Right atrium auricular region (tissue), 2 donors: ENCODE measurements at places on chromosomes 12 and 14. TPM values are rescaled to one million over a fixed set of nuclear protein-coding genes. Genes with fewer than 3 reads are reported as not detected.

The IAPP gene
- not detected for total RNA-seq

The DIO2 gene
- total RNA-seq: 7.3 TPM

DNA sequence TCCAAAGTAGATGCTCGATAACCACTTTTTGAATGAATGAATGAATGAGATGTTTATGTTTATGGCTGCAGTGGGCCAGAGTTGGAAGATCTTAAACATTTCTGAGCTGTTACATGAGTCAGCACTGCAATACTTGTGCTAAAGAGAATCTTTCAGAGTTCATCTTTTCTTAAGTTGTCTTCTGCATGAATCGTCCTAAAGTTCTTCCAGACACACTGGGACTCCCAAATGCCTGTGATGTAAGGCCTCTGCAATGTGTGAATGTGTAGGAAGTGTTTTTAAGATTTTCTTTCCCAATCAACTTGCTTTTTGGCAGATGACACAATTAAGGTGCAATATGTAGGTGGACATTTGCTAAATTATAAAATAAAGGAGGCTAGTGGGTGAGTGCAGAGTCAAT lies 50.3 kb upstream of the TRIM9 start:
- no peak for DNase-seq

The MYF6 gene
- total RNA-seq: not detected

DNA sequence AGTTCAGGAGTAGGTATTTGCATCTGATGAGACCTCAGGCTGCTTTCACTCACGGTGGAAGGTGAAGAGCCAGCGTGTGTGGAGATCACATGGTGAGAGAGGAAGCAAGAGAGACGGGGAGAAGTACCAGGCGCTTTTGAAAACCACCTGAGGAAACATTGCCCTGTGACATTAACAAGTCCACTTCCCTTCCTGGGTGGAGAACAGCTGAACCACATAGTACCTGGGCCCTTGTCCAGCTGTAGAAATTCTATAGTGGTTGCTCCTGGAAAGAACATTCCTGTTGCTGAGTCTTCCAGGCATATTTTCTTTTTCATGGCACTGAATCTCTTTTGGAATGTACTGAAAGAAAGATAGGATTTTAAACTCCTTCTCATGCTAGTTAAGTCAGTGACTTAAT lies 87.3 kb upstream of the RIN3 start:
- no peak for DNase-seq

- no peak for DNase-seq
These were observed 23.0 kb downstream of the ISCA2 start for GRCh38 chr14:74516451-74517160.

DNA sequence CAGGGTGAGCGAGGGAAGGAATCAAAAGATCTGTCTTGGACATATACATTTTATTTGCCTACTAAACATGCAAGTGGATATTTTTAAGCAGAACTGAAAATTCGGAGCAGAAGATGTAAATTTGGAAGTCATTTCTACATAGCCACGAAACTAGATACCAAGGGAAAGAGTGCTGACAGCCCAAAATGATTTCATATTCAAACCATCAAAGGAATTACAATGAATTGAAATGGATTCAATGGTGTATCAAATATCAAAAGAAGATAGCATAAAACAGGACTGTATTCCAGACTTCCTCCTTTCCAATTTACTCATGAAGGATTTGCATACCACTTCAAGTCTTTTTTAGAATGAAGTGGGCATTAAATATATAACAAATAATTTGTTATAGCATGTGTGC lies 313.5 kb upstream of the KITLG start:
- DNase-seq: no peak

DNA sequence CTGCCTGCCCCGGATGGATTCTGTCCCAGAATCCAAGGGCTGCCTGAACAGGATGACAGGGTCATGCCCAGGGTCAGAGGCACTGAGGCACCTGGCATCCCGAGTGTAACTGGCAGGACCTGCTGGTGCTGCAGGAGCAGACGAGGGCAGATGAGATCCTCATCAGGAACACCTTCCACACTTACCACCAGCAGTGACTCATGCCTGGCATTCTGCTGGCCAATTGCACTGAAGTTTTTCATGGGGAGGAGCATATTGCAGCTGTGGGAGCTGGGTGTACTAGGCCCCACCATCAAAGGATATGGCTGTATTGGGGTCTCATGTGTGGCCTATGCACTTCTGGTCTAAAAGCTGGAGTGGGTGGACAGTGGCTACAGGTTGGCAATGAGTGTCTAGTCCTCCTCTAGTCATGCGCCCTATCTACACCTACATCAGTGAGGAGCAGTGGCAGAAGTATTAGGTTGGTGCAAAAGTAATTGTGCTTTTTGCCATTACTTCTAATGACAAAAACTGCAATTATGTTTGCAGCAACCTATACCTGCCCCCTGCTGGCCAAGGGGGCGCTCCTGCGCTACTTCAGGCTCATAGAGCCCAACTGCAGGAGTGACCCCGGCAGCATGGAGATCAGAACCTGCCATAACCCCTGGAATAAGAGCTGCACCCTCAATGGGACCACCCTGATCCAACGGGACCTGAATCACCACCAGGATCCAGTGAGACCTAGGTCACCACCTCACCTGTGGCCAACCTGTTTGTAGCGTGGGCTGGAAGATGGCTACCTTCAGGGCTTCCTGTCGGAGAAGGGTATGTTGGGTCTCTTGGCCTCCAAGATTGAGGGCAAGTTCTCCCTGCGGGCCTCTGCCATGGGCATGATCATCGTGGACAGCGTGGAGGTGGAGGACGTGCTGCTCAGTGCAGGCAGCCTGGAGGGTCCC lies 8.0 kb upstream of the C12orf42 start:
- no peak for DNase-seq

GRCh38 chr12:41120211-41120610 lies 67.9 kb upstream of the PDZRN4 start:
- no peak for DNase-seq

- no peak for DNase-seq
These were observed 7.2 kb upstream of the CCDC197 start for GRCh38 chr14:93989939-93990338.

DNA sequence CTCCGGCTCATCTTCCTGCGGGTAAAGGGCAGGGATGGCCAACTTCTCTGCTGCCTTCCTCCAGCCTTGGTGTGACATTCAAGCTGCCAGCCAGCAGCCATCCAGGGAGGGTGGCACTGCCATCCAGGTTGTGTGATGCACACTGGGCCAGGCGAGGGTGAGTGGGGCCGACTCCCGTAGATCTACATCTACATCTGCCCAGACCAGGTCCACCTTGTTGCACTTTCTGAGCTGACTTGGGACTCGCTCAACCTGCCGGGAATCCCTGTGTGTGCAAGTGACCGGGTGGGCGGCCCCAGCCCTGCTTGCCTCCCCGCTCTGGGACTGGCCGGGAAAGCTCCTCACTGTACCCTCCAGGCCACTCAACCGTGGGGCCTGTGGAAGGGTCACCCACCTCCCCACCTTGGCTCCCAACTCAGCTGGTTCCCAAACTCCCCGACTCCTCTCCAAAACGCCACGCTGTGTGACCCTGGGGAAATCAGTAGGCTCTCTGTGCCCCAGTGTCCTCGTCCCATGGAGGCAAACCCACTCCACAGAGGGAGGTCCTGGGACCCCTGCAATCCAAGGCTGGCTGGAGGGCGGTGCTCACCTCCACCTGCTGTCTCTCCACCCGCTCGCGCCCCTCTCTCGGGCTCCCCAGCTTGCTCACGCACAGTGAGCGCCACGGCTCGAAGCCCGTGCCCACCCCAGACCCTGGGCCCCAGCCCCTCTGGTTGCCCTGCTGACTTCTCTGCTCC lies 14.7 kb downstream of the JAG2 start:
- no peak for DNase-seq

DNA sequence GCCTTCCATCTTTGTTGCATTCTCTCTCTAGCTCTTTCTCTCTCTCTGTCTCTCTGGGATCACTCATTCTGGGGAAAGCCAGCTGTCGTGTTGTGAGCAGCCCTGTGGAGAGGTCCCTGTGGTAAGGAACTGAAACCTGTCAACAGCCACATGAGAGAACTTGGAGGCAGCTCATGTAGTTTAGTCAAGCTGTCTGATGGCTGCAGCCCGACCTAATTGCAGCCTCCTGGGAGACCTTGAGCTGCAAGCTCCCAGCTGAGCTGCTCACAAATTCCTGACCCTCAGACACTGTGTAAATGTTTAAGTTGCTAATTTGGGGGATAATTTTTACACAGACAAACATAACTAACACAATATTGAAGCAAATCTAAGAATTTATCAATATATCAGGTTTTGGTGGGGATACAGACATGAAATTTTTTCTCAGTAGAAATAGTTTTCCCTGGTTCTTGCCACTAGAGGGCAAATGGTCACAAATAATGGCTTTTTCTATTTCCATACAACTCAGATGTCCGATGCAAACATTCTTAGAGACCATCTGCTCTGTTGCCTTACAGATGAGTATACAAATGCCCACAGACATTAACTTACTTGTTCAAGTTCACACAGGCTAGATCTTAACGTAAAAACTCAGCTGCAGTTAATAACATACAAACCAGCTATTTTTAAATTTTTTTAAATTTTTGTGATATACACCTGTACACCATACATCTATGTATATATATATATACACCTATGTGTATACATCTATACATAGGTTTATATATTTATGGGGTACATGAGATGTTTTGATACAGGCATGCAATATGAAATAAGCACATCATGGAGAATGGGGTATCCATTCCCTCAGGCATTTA lies 15.5 kb upstream of the KRR1 start:
- DNase-seq: no peak

DNA sequence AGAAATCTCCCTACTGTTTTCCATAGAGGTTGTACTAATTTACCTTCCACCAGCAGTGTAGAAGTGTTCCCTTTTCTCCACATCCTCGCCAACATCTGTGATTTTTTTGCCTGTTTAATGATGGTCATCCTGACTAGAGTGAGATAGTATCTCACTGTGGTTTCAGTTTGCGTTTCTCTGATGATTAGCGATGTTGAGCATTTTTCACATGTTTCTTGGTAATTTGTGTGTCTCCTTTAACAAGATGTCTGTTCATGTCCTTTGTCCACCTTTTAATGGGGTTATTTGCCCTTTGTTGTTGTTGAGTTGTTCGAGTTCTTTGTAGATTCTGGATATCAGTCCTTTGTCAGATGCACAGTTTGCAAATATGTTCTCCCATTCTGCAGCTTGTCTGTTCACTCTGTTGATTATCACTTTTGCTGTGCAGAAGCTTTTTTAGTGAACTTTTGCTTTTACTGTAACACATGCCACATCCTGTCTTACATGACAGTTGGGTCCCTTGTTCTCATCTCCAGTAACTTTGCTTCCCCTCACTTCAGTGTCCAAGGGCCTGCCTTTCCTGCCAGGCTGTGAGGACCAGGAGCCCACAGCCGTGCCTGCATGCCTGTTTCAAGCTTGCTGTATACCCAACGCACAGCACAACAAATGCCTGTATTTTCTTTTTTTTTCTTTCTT lies 64.9 kb downstream of the SPRING1 start:
- DNase-seq: no peak

The AKAP3 gene
- 7.1 TPM for total RNA-seq

The GARIN6 gene
- not detected for total RNA-seq

The KRT82 gene
- total RNA-seq: not detected

The TEX52 gene
- total RNA-seq: not detected

The YAF2 gene
- total RNA-seq: 54.3 TPM

DNA sequence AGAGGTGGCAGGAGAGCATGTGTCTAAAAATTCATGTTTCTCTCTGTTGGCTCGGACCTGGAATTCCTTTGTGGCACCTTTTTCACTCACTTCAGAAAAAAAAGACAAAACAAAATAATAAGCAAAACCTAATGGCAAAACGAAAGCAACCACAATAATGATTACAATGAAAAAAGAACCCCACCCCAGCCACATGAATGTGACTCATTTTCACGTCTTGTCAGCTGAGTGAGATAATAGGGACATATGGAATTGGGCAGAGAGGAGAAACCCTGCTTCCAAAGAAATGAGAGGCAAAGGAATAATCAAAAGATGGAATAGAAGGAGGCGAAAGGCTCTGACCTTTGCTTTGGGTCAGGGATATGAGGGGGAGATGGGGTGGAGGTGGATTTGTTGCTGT lies 143.4 kb downstream of the SLC8A3 start:
- DNase-seq: no peak

GRCh38 chr14:91745344-91745743 lies 13.5 kb upstream of the CATSPERB start:
- DNase-seq: no peak

- no peak for DNase-seq
These were observed 112.0 kb downstream of the TSPAN8 start for GRCh38 chr12:71045781-71046180.

GRCh38 chr14:57493467-57494181 lies at the start of gene CCDC198:
Gene CCDC198, minus strand, starts transcription at chr14:57493857. Its CDS starts 142 bp downstream, at chr14:57493715.
- DNase-seq: no peak

DNA sequence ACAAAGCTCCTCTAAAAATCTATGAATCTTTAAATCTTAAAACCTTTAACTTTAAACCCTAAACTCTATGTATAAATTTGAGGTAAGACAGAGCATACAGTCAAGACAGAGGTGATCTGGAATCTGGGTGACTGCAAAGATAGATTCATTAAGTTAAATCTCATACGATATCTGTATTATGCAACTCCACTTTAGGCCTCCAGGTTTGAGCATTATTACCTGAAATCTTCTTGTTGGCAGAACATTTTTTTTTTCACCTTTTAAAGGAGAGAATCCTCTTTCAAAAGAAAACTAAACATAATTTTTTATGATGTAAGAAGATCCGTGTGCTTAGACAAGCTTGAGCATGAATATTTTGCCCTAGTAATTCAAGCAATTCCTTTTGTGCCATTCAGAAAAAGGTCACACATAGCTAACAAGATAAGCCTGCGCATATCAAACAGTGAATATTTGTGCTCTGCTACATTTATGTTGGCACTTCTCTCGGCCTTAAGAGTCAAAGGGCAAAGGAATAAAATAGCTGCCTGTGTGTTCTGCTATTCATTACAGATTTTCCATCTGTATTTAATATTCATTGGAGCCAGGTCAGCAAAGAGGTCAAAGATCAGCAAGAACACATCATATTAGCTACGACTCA lies 163.3 kb downstream of the TMTC3 start:
- DNase-seq: no peak

The TSPAN19 gene
- total RNA-seq: not detected

GRCh38 chr14:64848239-64848638 lies 31.5 kb downstream of the SPTB start:
- no peak for DNase-seq

The GPR33 gene
- not detected for total RNA-seq

The SLC25A47 gene
- total RNA-seq: not detected

- no peak for DNase-seq
These were observed 881 bp upstream of the SOS2 start for GRCh38 chr14:50232276-50232642.

- DNase-seq: no peak
These were observed 1117.6 kb upstream of the TMEM132C start for GRCh38 chr12:127149226-127149964.

DNA sequence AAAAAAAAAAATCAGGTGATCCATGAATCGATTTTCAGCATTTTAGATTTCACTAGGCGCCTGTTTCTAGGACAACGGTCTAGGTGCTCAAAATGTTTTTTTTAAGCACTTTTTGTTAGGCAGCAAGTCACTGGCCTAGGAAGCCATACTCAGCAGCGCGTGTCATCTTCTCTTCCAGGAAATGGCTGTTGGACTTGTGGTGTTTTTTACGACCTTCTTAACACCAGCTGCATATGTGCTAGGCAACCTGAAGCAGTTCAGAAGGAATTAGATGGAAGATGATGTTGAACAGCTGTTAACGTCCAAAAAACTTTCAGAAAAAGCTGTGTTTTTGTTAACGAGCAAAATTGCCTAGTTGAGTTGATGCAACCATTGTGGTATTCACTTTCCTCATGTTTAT lies 868 bp downstream of the COX8C start:
- no peak for DNase-seq

- no peak for DNase-seq
These were observed 3.0 kb downstream of the PAWR start for GRCh38 chr12:79687711-79688260.

The REP15 gene
- 1.4 TPM for total RNA-seq

The PSMC6 gene
- 77.4 TPM for total RNA-seq
